Stimulated activated CD8-positive, alpha-beta memory T cell treated with anti-CD3 and anti-CD28 coated beads, Interleukin-4, amount 100 ng/mL, for 4 hours (primary cell): ENCODE measurements at places on chromosomes 2 and 18.

- DNase-seq: no peak
These were observed 53.1 kb upstream of the KCNG2 start for GRCh38 chr18:79744625-79745024.

DNA sequence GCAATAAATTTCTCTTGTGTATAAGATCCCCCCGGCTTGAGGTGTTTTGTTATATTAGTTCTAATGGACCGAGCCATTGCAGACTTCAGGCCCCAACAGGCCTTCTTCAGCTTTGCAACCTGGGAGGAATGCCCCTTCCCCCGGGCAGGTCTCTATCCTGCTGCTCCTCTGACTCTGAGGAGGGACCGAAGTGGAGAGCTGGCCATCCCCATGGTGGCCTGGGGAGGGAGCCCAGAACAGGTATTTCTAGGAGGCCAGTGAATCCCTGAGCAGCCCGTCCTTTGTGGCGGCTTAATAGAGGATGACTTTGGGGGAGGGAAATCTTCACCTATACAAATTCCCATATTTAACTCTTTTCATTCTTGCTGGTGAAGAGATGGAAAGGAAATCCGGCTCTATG is 715.8 kb upstream of the SOX11 start:
- DNase-seq: no peak

- DNase-seq: no peak
These were observed 80.8 kb downstream of the NXPH2 start for GRCh38 chr2:138699421-138699820.

DNA sequence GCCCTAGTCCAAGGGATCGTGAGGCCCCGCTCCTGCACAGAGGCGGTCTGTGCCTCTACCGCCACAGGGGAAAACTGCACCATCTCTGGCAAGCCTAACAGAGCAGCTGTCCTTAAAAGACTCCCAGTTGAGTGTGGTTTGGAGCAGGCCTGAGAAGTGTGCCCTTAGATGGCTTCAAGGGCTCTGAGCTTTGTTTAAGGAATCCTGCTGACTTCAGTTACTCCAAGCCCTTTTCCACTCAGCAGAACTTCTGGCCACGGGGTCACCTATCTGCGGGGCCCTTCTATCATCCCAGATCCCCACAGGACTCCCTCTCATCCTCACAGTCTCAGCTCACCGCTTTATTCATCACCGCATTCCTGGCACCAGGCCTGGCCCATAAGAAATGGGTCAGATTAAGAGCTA is 131.5 kb downstream of the CCDC74A start:
- no peak for DNase-seq
